ENCODE measurements at places on chromosomes 6 and 20.
A peak's percentile ranks its signal among the peaks of the same experiment; 100 is the strongest.

GRCh38 chr20:18190338-18191233 is 52.9 kb downstream of the KAT14 start:
- peak; percentile 34 for DNase-seq

DNA sequence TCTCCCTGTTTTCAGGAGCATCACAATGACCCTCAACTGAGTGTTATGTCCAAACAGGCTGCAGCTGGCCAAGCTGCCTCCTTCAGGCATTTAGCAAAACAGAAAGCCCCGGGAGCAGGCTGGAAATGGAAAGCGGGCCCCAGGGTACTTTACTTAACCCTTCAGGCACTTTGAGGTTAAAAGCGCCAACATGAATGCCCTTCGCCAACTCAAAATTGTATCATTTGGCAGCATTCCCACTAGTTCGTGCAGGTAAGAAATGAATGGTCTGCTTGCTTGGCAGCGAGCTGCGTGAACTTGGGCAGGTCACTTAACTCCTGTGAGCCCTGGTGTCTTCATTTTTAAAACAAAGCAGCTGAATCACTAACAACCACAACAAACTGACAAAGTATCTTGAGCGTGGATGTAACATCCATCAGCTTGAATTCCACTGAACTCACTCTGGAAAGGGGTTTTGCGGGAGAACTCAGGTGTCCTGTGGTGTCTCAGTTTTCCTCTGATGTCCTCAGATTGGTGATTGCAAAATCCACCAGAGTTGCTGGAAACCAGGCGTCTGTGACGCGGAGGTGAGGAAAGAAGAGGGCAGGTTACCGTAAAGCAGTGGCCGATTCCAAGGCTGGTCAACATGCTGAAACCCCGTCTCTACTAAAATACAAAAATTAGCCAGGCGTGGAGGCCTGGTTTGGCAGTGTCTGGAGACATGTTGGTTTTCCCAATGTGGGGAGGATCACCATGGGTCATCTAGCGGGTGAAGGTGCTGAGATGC is 118.8 kb upstream of the ZNF217 start:
- DNase-seq = peak; percentile 37

DNA sequence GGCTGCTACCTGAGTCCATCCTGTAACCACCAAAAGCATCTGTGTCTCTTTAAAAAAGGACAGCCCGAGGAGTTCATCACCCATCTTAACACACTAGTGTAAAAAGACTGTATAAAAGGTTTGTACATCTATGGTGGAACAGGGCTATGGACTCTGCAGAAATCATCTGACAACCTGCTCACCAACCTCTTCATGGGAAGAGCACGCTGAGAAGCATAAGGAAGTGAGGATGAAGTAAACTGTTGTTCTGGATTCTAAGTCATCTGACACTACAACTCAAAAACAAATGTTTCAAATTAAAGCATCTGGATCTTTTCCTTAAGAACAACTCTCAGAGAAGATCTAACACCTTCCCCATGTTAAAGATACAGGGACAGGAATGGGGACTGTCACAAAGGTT is 5.4 kb downstream of the IFNGR1 start:
- no peak for DNase-seq

GRCh38 chr6:35209622-35210247 is 4.0 kb upstream of the SCUBE3 start:
- no peak for DNase-seq

DNA sequence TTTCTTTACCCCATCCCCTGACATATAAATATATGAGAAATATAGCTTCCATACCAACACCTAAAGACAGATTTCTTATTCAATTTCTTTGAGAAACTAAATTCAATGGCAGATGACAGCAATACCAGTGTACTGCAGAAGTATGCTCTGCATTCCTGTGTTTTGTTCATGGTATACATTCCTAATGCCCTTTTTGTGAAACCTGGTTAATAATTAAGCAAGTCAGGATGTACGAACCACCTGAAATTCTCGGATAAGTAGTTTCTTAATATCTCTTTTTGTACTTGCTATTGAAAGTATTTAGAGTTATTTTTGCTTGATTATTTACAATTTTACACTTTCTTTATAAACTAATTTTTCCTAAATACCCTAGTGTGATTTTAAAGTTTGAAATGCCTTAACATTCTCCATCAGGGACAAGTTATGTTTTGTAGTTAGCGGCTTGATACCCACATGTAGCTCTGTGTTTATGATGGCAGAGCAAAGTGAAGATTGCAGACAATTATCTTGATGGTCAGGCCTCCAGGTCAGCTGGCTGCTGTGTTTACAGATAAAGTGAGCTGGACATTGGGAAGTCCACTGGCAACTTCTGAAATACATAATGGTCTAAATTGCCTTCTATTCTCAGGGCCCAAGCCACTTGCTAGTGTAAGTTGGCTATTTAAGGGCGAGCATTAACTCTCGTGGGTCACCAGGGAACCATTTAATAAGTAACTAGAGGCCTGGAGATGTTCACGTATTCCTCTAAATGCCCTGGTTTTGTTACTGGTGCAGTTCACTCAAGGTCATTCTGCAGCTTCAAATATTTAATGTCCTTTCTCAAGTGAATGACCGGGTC is 58.2 kb downstream of the PLCB1 start:
- no peak for DNase-seq

- no peak for DNase-seq
Observed at GRCh38 chr6:34888514-34888856, 570 bp upstream of the ANKS1A start.

DNA sequence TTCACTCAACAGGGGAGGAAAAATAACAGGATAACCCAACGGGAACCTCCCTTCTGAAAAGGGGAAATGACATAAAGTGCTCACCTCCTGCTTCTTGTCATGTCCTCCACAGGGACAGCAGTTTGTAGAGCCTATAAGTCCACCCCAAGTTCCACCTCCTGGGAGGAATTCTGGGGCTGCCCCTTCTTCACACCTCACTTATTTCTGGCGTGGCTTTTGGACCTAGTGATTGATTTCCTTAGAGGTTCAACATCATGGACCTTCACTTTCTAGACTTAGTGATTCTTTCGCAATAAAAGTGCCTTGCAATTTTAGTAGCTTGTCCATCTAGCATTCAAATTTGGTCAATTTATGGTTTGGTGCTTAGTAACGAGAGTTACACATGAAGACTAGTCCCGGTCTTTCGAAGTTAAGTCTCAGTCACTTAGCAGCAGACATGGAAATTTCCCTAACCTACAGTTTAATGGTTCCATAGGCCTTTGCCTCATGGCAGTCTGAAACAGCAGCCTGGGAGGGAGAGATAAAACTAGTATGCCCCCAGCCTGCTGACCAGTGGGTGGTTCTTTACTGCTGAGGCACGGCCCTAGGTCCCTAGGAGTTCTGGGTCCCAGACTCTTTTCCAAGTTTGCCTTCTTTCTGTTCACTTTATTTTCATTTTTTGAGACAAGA is 59.2 kb upstream of the CDKAL1 start:
- DNase-seq = no peak

GRCh38 chr6:37116326-37116725 is 53.6 kb upstream of the PIM1 start:
- no peak for DNase-seq

GRCh38 chr6:168034537-168034936 is 37.1 kb downstream of the KIF25 start:
- DNase-seq = no peak

DNA sequence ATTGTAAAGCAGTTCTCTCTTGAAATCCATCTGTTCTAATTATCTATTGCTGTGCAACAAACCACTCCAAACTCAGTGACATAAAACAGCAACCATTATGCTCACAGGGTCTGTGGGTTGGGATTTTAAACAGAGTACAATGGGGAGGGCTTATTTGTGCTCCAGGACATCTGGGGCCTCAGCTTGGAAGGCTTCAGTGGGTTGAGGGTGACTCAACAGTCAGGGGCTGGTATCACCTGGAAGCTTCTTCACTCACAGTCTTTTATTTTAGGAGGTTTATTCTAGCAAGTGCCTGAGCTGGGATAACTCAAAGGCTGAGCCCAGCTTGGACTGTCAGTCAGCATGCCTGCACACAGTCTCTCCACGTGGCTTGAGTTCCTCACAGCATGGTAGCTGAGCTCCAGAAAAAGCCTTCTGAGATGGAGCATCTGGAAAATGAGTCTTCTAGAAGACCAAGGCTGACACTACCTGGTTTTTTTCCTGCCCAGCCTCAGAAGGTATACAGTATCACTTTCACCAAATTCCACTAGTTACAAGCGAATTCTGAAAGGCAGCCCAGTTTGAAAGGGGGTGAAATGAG is 234.6 kb upstream of the ID4 start:
- DNase-seq = no peak

- DNase-seq = no peak
Observed at GRCh38 chr6:156953479-156954146, 176.4 kb downstream of the ARID1B start.

- no peak for DNase-seq
Observed at GRCh38 chr20:32798046-32798981, 21.4 kb upstream of the MAPRE1 start.

DNA sequence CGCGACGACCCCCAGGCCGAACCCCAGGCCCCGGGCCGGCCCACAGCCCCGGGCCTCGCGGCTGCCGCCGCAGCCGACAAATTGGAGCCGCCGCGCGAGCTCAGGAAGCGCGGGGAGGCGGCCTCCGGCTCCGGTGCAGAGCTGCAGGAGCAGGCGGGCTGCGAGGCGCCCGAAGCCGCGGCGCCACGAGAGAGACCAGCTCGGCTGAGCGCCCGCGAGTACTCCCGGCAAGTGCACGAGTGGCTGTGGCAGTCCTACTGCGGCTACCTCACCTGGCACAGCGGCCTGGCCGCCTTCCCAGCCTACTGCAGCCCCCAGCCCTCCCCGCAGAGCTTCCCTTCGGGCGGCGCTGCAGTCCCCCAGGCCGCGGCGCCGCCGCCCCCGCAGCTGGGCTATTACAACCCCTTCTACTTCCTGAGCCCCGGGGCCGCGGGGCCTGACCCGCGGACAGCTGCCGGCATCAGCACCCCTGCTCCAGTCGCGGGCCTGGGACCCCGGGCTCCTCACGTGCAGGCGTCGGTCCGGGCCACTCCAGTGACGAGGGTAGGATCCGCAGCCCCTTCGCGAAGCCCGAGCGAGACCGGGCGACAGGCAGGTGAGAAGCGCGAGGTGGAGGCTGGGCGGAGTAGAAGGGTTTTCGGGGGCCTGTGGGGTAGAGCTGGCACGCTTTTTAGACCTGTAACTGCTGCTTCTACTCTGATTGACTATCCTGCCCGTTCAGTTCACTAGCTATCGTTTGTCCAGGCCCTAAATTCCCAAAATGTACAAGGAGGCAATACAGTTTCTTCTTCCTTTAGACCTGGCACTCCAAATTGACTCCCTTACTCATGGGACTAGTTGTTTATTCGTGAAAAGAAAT is 654 bp downstream of the FAM8A1 start:
- DNase-seq = peak; percentile 63

GRCh38 chr20:3658019-3658715 is 5.0 kb downstream of the GFRA4 start:
- DNase-seq = no peak

DNA sequence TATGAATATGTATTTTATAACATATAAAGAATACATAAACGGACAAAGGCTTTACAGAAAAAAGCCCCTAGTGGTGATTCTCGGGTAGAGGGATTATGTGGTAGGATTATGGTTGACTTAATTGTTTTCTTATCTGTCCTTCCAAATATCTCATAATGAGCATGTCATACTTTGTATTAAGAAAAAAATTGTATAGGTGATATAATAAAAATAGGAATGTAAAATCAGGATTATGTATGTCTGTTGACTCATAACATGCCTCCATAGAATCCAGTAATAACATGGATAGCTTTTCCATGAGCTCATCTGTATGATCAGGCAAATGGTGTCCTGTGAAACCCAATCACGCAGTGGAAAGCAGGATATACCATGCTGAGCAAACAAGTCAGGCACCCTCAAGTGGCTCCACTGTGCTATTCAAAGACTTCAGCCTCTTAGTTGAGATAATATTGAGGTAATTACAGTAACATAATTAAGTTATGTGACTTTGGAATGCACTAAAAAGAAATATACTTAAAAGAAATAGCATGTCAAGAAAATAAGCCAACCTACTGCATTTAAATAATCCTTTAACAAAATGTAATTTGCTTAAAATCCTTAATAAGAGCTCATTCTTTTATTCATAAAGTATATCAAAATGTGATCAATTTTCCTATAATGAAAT is 39.6 kb upstream of the PRELID3B start:
- DNase-seq = no peak

GRCh38 chr6:109595998-109596397 is 95.0 kb downstream of the AK9 start:
- peak; percentile 20 for DNase-seq

DNA sequence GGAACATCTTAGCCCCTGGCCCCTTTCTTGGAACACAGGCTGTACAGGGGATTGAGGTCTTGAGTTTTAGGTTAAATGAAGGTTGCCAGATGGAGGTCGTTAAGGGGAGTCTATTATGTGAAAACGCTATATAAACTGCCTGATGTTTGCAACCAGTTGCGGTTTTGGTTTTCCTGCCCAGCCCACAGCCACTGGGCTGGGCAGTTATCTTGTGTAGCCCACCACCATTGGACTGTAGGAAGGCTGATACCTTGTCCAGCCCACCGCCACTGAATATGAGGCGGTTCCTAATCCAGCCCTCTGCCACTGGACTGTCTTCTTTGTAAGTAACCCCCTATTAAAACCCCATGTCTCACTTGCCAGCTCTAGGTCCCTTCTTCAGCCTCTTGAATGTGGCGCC is 42.3 kb upstream of the COL21A1 start:
- no peak for DNase-seq

- no peak for DNase-seq
Observed at GRCh38 chr6:139841794-139842215, 467.4 kb upstream of the CITED2 start.

- no peak for DNase-seq
Observed at GRCh38 chr6:140370976-140371870, 996.8 kb upstream of the CITED2 start.

DNA sequence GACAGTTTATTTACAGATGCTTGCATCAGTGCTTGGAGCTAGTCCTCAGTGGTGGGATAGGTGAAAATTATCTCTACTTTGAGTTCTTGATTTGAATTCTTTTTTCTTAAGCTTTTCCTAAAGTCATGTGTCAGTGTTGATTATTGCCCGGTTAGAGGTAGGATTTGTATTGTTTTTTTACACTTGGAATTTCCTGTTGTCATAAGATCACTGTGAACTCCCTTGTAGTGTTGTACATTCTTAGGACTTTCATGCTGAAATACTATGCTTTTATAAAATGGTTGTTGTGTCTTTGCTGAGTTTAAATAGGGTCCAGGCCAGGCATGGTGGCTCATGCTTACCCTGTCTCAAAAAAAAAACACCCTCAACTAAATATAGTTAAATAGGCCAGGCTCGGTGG is 20.3 kb downstream of the ASXL1 start:
- DNase-seq = no peak

Data from WTC11 (cell line).